ENCODE measurements at places on chromosomes 1 and 21.

- DNase-seq = no peak
These were observed 100.1 kb downstream of the C1orf21 start for GRCh38 chr1:184486761-184487445.

GRCh38 chr1:210239349-210240111, 6.9 kb downstream of the SERTAD4 start:
- DNase-seq = no peak

GRCh38 chr1:229217716-229218115, 53.2 kb upstream of the RAB4A start:
- no peak for DNase-seq

- DNase-seq = no peak
These were observed 608.3 kb upstream of the CHRM3 start for GRCh38 chr1:238778113-238778512.

- no peak for DNase-seq
These were observed 158.9 kb downstream of the ST6GALNAC5 start for GRCh38 chr1:77026135-77026534.

DNA sequence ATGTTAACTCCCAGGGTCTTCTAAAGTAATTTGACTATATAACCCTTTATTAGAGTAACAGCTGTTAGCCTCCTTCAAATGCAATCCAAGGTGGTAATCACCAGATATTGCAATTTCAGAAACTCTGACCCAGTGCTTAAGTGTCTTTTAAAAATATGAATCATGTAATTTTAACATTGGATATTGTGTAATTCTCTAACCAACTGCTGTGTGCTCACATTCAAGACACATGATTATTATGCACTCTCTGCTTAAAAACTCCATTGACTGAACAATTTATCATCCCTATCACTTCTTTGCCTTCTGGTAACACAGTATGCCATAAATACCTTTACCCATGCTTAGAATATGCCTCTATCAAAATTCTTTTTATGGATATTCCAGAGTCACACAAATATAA, 537.4 kb upstream of the RGS18 start:
- DNase-seq = no peak

DNA sequence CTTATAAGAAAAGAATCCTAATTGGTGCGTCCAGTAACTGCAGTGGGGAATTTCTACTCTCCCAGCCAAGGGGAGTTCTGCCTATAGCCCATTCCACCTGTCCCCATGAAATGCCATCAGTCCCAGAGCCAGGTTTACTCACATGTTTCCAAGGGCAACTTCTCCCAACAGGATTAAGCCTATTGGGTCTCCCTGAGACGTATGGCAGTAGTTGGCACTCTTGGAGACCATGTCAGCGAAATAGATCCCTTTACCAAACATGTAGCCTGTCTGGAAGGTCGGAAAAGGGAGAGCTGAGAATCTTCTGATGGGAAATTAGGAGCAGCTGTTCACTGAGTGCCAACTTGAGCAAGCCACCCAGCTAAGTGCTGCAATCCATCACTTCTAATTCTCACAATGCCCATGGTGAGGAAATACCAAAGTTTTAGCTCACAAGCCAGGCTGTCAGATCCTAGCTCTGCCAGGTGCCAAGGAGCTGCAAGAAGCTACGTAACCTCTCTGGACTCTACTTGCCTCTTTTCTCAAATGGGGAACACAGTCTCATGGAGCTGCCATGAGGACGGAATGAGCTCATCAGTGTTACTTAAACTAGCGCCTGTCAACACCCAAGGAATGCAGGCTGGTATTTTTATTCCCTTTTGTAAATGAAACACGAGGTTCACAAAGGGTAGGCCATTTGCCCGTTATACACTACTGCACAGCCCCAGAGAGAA, 43.9 kb downstream of the PARP1 start:
- no peak for DNase-seq

- DNase-seq = no peak
These were observed 9.0 kb downstream of the IFNAR2 start for GRCh38 chr21:33238565-33239255.

DNA sequence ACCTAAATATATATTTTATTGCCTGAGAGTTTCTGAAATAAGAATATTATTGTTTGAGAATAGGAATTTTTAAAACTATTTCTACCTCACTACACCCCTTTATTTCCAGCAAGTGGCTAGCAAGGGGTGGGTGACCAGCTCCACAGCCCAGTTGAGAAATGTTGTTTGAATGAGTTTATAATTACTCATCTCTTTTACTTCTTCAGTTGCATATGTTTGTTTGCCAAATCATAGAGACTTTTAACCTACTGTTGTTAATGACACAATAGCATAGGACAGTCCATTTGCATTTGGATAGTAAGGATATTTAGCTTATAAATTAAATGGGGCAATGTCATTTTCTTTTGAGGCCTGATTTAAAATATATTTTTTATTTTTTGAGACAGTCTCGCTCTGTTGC, 127.8 kb downstream of the NRDC start:
- no peak for DNase-seq

DNA sequence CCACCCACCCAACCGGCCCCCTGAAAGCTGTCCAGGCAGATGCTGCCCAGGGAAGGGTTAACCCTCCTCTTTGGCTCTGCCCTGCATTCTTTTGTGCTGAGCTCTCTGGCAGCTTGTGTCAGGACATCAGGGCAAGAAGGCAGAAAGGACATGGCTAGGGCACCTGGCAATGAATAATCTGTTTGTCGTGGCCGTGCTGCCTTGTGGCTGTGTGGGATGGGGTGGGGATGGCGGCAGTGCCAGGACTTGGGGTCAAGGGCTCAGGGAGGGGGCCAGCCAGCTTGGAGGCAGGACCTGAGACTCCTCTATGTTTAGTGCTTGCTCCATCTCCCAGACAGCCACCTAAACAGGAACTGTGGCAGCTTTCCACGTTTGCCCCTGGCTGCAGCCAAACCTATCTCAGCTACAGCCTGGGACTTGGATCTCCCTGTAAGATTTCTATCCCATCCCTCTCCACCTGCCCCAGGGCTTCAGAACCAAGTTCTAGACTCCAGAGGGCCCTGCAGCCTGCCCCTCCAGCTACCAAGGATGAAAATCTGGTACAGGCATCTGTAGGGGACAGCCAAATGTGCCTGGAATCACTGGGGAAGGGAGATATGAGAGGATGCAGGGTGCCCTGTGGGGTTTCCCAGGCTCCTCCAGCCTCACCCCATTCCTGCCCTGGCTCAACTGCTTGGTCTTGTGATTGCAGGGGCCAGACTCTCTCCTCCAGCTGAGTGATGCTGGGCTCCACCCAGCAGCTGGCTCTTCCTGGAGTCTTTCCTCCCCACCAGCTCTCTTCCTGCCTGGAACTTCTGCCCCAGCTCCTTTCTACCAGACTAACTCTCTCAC, 9.6 kb upstream of the GPR37L1 start:
- DNase-seq = no peak

DNA sequence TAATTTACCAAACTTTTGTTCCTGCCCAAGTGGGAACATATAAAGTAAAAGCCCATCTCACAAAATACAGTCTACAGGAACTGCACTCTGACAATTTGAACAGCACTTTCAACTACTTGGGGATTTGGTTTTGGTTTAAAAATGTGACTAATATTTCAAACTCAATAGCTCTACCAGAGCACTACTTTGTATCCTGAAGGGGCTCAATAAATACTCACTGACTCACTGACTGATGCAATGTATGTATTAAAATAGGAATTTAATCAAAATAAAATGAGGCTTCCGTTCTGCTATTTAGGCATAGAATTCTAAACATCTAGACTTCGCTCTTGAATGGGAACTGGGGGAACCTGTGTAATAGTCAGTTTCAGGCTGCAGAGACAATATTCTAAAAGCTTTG, 21.9 kb downstream of the EFCAB14 start:
- no peak for DNase-seq

GRCh38 chr1:38740487-38740886, 119.1 kb downstream of the RRAGC start:
- DNase-seq = no peak

DNA sequence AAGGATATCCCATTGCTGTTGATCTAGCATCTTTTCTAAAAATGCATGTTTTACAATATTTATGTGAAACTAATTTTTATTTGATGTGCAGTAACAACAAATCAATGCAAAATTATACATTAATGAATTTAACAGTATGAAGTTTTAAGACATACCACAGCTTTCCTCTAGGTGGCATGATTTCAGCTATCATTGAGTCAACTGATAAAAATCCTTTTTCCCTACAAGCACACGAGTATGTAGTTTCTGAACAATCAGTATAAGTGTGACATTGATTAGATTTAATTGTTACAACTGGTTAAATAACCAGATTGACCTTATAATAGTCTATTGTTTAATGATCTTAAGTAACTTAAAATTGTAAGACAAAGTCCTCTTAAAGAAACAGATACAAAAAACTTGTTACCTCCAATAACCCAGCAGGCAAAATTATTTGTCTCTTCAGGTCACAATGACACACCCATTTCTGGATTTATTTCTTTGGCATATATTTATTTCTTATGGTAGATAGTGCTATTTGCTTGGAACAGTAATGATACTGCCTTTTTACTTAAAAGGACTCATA, 5.8 kb upstream of the TGFB2 start:
- DNase-seq = no peak

DNA sequence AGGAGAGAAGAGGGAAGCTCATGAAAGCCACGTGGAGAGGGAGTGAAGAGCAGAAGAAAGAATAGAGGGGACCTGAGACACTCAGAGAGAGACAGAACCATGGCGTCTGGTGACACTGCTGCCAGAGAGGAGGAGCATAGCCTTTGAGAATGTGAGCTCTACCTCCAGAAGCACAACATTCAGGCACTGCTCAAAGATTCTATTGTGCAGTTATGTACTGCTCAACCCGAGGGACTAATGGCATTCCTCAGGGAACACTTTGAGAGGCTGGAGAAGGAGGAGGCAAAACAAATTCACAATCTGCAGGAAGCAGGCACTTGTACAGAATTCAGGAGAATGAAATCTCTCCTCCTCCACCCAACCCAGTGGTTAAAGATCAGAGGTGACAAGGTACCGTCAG, 45.1 kb downstream of the BTBD8 start:
- no peak for DNase-seq

DNA sequence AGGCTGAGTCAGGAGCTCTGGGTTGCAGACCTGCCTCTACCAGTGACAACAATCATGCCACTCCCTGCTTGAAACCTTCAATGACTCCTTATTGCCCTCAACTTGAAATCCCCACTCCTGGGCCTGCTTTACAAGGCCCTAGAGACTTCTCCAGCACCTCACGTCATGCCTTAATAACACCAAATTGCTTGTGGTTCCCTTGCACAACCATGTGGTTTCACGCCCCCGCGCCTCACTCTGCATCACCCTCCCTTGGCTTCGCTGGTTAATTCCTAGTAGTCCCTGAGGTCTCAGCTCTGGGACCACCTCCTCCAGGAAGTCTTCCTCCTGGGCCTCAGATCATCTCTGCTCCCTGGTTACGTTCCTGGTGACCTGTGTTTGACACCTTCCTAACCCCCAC, 33.0 kb downstream of the EPHA2 start:
- no peak for DNase-seq

DNA sequence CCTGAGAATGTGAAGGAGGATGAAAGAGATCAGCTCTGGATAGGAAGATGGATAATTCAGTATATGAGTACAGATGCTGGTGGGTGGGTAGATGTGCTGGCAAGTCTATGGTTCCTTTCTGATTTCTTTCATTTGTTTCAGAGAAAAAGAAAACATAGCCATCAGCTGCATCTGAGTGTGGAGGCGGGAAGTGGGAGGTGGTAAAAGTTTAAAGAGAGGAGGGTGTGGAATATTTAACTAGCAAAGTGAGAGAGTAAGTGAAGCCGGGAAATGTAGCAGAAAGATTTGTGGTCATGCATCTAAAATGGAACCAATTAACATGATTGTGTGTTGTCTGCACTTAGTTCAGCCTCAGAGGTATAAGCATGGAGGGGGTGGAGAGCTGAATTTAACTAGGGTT, 16.4 kb downstream of the RPE65 start:
- DNase-seq = no peak

DNA sequence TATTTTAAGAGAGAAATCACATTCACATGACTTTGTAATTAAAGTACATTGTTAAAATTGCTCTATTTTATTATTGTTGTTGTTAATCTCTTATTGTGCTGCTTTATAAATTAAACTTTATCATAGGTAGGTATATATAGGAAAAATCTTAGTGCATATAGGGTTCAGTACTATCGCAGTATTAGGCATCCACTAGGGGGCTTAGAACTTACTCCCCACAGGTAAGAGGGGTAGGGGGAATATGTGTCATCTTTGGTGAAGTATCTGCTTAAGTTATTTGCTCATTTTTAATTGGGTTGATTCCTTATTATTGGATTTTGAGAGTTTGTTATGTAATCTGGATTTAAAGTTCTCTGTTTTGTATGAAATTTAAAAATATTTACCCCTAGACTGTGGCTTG, 385.2 kb downstream of the DUSP10 start:
- DNase-seq = no peak

- no peak for DNase-seq
These were observed 33.2 kb upstream of the SAMD13 start for GRCh38 chr1:84268346-84268745.

DNA sequence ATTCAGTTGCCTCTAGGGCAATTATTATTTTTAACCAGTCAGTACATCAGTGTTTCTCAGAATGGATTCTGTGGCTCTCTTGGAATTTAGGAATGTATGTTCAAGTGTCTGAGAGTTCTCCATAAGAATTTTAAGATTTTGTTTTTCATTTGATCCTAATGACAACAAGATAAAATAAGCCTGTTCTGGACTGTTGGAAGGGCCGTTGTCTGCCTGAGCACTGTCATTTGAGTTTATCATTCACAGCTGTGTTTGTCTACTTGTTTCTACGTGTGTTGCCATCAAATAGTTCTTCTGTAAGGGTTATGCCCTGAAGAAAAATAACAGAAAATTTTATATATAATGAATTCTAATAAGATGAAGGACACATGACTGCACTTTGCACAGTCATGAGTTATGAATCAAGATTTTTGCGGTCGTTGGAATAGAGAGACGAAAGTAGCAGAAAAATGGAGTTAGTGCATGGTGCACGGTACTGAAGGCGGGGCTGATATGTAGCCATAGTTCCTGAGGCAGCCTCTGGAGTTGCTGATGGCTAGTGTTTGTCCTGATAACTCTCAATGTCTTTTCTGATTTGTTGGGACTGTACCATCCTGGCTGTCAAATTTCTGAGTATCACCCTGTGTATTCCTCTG, 92.5 kb downstream of the NOS1AP start:
- DNase-seq = no peak

GRCh38 chr1:108817016-108817415, 39.9 kb downstream of the AKNAD1 start:
- no peak for DNase-seq

All from CD4-positive, alpha-beta T cell treated with Interferon gamma for 1 hour (primary cell).